ENCODE measurements at places on chromosomes 12 and 14.

DNA sequence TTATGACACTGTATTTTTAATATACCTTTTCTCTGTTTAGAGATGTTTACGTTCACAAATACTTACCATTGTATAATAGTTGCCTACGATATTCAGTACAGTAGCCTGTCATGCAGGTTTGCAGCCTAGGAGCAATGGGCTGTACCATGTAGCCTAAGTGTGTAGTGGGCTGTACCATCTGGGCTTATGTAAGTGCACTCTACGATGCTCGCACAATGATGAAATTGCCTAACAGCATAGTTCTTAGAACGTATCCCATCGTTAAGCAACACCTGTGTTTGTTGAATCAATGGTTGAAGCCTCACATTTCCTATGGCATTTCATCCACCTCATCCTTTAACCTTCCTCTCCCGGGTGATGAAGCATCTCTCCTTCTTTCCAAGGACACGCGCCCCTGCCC is 12.5 kb upstream of the EML1 start:
- DNase-seq: no peak

DNA sequence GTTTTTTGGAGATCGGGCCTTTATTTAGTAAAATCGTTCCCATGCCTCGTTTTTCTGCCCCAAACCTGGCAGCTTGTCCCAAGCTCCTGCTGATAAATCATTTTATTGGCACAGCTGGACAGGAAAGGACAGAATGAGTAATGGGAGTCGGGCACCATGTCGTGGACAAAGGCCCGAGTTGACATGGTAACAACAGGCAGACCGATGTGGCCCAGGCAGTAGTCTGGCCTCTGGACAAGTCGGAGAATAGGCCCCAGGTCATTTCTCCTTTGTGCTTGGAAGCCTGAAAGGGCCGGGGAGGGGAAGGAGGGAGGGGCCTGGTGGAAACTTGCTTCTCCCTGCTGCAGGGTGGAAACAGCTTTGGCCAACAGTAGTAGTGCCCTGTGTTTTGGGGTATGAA is 234.9 kb downstream of the SUDS3 start:
- DNase-seq: no peak

DNA sequence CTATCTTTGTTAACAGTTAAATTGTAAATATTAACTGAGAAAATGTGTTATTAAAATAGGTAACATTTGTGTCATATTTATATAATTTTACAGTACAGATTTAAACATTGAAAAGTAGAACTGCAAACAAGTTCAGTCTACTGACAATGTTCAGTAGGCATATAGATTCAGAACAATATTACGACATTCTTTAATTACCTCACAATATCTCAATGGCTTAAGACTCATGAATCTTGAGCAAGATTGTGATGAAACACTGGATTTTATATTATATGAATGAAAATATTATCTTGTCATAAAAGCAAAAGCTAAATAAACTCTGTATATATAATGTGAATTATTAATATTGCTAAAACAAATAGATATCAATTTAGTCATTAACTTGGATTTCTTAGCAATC is 194.9 kb downstream of the ADAMTS20 start:
- no peak for DNase-seq

GRCh38 chr14:54488646-54489317 is at the start of gene GMFB:
TSS of gene GMFB (minus strand) at chr14:54488980. CDS start at chr14:54488927, 53 bp downstream.
- DNase-seq: peak; percentile 84

DNA sequence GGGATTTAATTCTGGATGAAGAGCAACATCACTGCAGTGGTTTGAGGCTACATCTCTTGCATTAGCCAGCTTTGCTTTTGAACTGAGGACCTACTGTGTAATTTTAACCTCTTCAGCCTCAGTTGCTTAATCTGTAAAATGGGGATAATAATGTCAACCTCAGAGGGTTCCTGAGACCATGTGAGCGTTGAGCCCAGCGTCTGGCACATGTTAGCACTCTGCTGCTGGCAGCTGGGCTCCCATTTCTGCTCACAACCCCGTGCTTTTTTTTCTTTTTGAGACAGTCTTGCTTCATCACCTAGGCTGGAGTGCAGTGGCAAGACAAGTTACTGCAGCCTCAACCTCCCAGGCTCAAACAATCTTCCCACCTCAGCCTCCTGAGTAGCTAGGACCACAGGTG is 31.6 kb downstream of the TESC start:
- DNase-seq: no peak

- no peak for DNase-seq
These were observed 69.7 kb downstream of the TTC9 start for GRCh38 chr14:70711451-70711850.

All from T follicular helper cell (primary cell).